EH (cell line): ENCODE measurements at places on chromosomes 16 and 17.

DNA sequence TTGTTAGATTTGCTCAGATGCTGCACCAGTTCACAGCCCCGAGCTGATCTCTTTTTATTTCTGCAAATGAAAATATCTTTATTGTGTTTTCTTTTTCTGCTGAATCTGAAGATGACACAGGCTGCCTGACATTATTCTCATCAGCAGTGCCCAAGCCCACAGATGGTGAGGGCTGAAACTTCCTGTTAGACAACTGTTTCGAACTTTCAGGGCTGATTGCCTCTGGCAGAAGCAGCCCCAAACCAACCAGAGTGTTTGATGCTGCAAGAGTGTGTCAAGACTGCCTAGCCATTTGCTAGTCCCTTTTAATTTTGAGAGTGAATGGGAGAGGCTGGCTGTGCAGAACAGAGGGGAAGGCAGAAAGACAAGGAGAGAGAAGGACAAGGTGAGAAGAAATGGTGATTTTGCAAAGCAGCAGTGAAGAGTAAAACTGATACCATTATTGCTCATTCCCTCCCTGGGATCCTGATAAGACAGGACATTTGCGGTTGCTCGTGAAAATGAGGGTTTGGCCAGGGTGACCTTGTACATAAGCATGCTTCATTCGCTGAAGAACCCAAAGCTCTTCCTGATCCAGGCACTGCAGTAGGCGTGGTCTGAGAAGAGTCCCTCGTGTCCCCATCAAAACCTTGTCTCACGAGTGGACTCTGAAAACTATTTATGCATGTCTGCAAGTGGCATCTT is 77.2 kb downstream of the TMEM114 start:
- DNase-seq: no peak

DNA sequence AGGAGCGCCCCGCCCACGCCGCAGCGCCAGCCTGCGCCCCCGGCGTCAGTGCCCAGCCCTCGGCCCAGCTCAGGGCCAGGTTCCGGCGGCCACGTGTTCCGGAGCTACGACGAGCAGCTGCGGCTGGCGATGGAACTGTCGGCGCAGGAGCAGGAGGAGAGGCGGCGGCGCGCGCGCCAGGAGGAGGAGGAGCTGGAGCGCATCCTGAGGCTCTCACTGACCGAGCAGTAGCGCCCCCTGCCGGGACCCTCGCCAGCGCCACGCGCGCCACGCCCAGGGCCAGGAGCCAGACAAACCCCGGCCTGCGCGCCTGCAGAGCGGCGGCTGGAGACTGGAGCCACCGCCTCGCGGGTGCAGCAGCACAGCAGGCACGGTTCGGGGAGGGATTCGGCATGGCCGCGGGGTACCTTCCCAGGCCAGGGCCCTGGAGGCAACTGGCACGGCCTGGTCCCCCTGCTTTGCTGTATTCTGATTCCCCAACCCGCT is 9.3 kb downstream of the CORO6 start:
- DNase-seq: peak; percentile 83

- no peak for DNase-seq
Observed at GRCh38 chr16:15547768-15548096, 95.2 kb downstream of the MARF1 start.

- peak; percentile 35 for DNase-seq
Observed at GRCh38 chr17:50872710-50873424, 6.7 kb upstream of the TOB1 start.

DNA sequence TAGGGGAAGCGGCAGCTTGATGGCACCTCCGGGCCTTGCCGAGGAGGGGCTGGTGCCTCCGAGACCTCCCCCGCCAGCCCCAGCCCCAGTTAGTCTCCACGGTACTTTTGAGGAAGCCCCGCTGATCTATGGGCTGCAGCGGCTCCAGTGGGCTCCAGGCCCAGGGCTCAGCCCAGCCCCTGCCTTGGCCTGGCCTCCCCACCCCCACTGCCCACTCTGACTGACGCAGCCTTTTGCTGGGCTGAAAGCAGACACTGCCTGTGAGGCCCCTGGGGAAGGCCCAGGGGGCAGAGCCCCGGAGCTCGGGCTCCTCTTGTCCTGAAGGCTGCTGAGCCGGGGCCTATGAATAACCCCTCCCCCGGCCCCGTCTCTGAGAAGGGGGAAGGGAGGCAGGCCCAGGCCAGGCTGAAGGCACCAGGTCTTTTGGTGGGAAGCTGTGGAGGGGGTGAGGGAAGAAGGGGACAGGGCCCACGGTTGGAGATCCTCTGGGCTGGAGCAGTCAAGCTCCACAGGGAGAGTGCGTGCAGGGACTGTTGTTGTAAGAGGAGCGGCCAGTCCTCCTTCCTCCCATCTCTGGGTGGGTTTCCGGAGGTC is 7.5 kb upstream of the SMTNL2 start:
- DNase-seq: no peak

DNA sequence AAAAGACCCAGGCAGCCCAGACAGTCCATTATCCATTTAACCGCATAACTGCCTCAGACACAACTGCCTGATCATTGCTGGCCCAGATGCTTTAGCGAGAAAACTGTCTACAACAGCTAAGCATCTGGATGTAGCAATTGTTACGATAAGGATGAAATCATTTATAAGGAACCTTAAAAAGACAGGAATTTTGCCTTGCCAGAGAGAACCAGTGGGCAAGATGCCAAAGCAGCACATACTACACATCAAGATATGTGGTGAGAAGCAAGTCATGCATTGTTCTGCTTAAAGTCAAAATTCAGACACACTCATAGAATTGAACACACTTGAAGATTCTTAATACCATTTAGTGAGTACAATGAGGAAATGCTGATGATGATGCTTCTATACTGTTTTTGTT is 1525.3 kb downstream of the CDH8 start:
- no peak for DNase-seq

- no peak for DNase-seq
Observed at GRCh38 chr17:1568950-1569810, 6.6 kb upstream of the PITPNA start.

DNA sequence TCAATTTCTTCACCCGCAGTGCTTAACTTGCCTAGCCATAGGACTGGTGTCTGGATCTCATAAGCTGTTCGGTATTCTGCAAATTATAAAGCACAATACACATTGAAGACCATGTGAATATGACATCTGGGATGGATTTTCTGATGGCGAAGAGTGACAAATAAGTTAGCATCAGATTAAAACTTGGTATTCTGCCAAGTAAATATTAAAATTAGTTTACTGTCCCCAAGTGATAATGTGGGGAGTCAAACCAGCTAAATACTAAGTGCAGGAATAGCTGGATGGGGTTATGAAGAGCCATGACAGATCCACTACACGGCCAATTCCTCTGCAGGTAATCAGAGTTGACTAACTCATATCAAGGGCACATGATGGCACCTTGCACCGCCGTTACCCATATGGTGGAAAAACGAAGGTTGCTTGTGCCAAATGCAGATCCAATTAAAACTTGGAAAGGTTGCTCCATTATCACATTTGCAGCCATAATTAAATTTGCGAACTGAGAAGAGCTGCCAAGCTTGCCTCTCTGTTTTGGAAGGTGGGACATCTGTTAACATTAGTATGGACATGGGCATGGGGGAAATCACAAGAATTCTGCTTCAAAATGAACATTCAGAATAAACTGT is 114.9 kb upstream of the TOM1L1 start:
- DNase-seq: no peak

GRCh38 chr16:12329246-12329995 is 352.9 kb downstream of the SNX29 start:
- DNase-seq: no peak
